Hypothalamus (tissue), 51 donors: ENCODE measurements at places on chromosomes 3 and 15.

GRCh38 chr3:46946856-46947545 lies 29.5 kb downstream of the CCDC12 start:
- DNase-seq: no peak

DNA sequence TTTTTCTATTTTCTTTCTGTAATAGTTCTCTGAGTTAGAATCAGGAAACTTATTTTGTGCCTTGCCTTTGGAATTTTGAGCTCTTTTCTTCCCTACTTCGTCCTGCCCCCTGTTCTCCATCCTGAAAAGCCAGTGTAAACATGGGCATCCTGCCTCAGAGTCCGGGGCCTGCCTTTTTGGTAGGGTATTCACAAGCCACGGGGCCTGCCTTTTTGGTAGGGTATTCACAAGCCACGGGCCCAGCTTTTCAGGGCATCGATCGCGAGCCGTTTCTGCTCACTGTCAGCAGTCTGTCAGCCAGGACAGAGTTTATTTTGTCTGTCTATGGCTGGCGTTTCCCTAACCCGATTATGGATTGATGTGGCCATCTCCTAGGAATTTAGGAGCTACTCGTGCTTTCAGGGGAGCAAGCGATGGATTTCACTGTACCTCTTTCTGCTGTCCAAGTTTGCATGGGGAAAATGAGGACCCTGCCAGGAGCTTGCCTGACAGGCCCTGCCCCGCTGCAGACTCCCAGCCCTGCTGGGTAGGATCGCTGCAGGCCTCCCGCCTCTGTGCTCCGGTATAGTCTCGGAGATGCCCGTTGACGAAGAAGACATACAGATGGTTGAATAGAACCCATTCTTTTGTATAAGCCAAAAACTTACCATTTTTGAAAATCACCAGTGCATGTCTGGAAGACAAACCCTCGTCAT lies 12.8 kb downstream of the SYNM start:
- no peak for DNase-seq

GRCh38 chr3:73144276-73144675 lies 82.8 kb downstream of the EBLN2 start:
- no peak for DNase-seq

DNA sequence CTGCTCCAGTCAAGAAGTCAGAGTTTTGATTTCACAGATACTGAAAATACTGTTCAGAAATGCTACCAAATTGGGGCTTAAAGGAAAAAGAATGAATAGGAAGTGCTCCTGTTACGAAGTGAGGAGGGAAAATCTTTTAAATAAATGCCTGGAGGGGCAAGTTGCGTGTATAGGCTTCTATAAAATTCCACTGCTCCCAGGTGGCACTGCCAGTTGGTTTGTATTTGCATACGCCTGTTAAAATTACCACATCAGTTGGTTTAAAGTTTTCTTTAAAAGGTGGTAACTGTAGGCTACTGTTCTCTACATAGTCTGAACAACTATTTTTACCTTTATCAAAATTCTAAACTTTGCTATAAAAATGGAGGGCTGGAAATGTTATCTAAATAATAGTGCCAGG lies 123.5 kb downstream of the DLG1 start:
- DNase-seq: no peak

GRCh38 chr3:59555593-59556315 lies 505.9 kb upstream of the CFAP20DC start:
- no peak for DNase-seq

- DNase-seq: no peak
Observed at GRCh38 chr3:195255176-195255500, 15.8 kb downstream of the XXYLT1 start.

DNA sequence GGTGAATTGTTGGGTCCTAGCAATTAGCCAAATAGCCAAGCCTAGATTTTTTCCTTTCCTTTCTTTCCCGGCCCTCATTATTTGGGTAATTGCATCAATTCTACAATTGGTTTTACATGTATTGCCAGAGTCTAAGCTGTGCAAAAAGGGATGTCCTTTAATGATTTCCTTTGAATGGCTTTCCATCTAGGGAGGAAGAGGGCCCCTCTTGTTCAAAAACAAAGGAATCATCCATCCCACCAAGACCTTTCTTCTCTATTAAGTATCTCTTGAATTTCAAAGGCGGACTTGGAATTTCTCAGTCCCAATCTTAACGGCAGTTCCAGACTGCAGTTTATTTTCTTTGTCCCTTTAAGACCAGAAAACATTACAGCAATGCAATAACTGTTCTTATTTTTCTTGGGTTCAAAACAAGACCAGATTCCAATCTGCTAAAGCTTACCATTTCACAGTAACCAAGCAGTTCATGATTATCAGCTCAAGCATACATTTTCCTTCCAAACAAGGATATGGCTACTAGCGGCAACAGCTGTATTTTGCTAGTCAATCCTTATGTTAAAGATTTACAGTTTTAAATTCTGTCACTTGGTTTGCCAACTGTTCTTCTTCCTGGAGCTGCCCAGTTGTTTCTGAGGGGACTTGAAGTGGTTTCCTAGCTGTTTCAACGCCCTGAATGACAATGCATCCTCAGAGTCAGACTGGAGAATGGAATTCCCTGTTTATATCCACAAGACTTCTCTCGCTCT lies 91.4 kb upstream of the LRIG1 start:
- no peak for DNase-seq

- DNase-seq: no peak
Observed at GRCh38 chr3:121431726-121432517, 113.9 kb downstream of the POLQ start.
